ENCODE measurements at places on chromosomes 1 and 21.

GRCh38 chr1:9249534-9250410, 15.2 kb downstream of the H6PD start:
- DNase-seq: no peak

- DNase-seq: peak; percentile 25
Measured at GRCh38 chr1:10973552-10973951, 38.9 kb upstream of the TARDBP start.

- DNase-seq: peak; percentile 3
Measured at GRCh38 chr1:187685333-187685732, 856.6 kb downstream of the PLA2G4A start.

DNA sequence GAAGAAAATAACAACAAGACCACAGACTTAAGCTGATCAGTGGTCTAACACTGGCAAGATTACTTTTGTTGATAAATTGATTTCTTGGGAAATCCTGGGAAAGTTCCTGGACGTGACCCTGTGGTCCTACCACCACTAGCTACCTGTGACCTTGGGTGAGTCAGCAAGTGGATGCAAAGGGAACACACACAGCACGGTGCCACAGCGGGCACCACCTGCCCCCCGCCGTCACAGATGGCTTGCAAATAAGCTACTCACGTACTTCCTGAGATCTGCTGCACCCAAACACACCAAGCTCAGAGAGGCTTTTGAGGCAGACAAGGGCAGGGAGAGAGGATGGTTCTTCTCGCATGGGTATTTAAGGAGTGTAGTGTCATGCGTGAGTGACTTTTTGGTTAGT, 12.7 kb downstream of the CFAP298 start:
- DNase-seq: no peak

DNA sequence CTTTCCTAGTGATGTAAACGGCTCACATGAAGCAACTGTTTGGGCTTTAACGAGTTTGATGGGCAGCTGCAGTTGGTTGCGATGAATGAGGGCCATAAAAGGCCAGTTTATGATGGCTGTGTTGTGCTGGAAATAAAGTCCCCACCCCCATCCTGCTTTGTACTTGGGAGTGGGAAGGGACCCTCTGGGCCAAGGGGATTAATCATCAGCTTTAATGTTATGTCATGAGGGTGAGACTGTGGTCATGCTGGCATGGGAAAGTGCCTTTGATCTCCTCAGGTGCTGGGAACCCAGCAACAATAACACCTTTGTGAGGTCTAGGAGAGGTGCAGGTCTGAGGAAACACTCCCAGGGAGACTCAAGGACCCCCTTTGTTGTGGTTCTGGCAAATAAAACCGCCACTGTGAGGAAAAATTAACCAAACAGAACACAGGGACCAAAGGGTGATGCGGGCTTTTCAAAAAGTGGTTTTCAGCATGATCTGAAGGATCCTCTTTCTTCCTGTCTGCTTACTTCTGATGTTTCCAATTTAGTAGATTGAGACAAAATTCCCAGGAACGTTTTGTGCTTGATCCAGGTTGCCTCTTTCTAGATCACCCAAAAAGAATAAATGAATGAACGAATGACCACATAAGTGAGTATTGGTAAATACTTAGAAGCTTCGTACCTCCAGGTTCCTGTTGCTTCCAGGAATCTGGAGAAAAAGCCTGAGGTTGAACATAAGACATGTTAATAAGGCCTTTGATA, 257.8 kb upstream of the HOOK1 start:
- no peak for DNase-seq

- no peak for DNase-seq
Measured at GRCh38 chr1:85756864-85757263, 48.6 kb upstream of the ZNHIT6 start.

GRCh38 chr1:16114527-16115467, 41.1 kb downstream of the EPHA2 start:
- no peak for DNase-seq

GRCh38 chr1:3575993-3576392, 35.3 kb downstream of the MEGF6 start:
- no peak for DNase-seq

GRCh38 chr1:52157582-52157981, 15.7 kb downstream of the ZFYVE9 start:
- DNase-seq: no peak

All from GM04504 (cell line).